ENCODE measurements at places on chromosomes 13 and 19.
A peak's percentile ranks its signal among the peaks of the same experiment; 100 is the strongest.

- no peak for DNase-seq
Observed at GRCh38 chr19:12137221-12137940, 2.8 kb downstream of the ZNF20 start.

DNA sequence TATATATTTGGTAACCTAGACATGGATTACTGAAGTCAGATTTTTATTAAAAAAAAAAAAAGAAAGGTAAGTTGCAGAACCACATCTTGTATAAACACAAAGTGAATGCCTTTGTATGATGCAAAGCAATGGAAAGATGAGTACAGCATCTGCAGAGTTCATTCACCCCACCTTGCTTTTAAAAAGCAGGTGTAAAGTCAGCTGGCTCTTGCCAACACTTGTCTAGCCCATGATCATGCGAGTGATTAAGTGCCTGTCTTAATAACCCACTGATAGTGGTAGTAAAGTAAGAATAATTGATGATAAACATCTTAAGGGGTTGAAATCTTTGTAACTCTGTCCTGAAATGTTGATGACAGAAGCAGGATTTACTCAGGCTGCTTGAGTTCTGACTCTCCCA, 710.4 kb downstream of the EFNB2 start:
- DNase-seq, result no peak

DNA sequence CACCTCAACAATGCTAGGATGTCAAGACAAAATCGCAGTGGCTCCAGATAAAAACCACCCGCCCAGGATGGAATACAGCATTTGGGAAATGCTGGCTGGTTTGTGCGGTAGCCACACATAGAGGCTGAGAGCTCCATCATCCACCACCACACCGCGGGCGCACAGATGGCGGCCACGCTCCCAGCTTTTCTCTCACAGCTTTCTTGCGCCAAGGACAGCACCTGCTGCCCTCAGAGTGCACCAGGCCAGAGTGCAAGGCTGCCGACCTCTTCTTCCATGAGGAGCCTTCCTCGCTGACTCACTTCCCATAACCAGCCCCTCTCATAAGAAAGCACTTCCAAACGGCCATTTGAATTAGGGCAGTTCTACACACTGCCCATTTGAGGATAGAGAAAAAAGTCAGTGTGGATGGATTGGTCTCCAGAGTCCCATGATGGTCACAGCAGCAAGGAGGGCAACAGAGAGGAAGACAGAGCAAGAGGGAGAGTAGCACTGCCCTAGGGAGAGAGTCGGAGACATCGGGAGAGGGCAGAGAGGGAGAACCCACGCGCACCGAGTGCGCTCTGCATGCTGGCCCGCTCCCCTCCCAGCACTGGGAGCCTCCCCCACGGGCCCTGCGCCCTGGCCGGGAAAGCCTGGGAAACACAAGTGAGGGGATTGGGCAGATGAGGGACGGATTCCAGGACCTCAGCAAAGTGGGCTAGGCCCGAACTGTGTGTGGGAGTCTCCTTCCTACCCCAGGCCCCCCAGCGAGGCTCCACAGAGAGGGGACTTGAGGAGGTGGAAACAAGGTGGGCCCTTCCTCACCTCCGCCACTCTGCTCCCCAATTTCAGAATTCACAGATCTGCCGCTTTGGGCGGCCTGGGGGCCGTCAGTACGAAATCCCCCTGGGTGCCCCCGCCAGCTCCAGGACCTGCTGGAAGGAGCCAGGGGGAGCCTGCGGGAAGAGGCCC, 156.9 kb downstream of the USP12 start:
- DNase-seq, result no peak

- DNase-seq, result peak; percentile 84
Observed at GRCh38 chr19:46604781-46605355, 3.7 kb downstream of the CALM3 start.

DNA sequence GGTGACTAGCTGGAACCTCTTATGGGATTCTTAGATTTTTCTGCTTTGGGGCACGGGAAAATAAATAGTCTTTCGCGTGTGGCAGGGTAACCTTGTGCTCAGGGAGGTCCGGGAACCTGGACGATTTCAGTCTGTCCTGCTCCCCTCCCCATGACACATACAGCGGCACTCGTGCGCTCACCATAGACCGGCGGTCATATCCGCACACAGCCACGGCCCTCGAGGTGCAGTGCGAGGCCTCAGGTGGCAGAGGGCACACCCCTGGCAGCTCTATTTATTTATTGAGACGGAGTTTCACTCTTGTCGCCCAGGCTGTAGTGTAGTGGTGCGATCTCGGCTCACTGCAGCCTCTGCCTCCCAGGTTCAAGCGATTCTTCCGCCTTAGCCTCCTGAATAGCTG, 3.0 kb downstream of the ONECUT3 start:
- no peak for DNase-seq

DNA sequence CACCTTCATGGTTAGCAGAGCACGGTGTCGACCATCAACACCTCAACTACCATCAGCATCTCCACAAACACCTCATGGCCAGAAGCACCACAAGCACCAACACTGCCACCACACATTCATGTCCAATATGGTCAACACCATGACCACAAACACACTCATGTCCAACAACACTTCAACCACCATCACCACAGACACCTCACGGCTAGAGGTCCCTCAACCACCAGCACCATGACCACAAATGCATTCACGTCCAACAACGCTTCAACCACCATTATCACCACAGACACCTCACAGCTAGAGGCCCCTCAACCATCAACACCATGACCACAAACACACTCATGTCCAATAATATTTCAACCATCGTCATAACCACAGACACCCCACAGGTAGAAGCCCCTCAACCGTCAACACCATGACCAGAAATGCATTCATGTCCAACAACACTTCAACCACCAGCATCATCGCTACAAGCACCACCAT, 10.2 kb downstream of the TRAPPC5 start:
- DNase-seq, result peak; percentile 44

- peak; percentile 99 for DNase-seq
Observed at GRCh38 chr19:3359015-3359918, 7.1 kb upstream of the NFIC start.

DNA sequence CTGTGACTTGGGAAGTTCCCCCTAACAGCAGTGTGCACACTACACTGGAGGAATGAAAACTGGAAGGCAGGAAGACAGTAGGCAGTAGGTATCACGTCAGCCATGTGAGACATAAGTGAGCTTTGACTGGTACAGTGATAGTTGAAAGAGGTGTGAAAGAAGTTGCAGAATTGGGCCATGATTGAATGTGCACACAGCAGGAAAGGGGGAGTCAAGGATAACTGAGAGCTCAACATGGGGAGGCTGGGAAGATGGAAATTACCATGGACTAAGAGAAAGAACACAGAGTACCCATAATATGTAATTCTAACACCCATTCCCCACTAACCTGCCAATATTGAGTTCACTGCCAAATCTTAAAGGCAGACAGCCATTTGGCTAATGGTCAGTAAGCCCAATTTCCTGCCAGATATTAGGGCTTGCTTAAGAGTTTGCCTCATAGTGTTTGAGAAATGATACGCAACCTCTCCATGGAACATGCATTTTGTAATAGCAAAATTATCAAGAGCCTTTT, 321.7 kb downstream of the DCT start:
- DNase-seq, result no peak

DNA sequence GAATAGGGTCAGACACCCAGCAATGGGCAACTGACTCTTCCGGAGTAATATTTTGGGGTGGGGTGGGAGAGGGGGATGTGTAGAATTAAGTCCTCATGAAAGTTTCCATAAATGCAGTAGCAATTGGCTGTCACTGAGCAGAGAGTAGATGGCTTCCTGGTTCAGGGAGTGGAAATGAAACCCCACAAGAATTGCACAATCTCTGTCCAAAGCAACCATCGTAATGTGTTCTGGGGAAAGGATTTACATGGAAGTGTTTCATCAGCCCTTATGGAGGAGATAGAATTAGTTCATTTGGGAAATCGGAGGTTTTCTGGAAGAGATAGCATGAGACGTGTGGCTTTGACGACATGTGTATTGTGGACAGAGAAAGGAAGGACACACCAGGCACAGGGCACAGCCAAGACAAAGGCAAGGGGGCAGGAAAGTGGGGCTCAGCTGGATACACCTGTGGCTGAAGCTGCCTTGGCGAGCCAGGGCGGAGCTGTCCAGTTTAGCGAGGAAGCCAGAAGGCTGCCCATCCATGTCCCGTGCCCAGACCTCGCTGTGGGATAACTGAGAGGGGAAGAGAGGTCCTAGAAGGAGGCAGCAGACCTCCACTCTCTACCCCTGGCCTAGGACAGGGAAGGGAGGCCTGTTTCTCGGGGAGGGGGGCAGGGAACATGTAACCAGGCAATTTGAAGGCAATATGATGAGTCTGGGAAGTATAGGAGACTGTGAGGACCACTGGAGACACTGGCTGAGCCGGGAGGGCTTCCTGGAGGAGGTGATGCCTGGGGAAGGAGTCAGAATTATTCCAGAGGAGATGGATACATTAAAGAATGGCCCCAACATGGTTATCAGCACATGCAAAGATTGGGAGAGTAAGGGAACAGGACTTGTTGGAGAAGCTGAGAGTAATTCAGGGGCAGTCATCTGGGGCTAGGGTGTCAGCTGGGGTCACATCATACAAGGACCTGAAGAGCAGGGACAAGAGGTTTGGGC, 2.6 kb upstream of the CLEC4G start:
- DNase-seq, result no peak

DNA sequence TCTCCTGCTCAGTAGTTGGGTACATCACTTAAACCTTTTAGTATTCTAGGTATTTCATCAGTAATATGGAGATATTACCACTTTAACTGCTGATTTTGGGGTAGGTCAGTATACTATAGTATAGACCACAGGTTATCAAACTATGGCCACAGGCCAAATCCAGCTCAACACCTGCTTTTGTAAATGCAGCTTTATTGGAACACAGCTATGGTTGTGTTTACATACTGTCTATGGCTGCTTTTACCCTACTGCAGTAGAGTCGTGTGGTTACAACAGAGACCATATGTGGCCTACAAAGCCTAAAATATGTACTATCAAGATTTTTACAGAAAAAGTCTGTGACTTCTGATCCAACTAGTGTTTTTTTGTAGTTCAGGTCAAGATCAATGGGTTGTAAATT, 10.3 kb downstream of the COG6 start:
- DNase-seq, result no peak

DNA sequence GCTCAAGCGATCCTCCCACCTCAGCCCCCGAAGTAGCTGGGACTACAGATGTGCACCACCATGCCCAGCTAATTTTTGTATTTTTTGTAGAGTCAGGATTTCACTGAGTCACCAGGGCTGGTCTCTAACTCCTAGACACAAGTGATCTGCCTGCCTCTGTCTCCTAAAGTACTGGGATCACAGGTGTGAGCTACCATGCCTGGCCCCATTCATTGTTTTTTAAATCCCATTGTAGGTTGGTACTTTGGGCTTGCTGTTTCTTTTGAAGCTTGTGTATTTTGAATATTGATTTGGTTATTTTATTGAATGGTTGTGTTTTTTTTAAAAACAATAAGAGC, 26.7 kb downstream of the ZMYM2 start:
- no peak for DNase-seq

DNA sequence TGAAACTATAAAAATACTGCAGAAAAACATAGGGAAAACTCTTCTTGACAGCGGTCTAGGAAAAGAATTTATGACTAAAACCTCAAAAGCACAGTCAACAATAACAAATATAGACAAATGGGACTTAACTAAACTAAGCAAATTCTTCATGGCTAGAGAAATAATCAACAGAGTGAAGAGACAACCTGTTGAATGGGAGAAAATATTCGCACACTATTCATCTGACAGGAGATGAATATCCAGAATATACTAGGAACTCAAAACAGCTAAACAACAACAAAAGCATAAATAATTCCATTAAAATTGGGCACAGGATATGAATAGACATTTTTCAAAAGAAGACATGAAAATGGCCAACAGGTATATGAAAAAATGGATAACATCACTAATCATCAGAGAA, 303.6 kb upstream of the PRR20A start:
- DNase-seq, result no peak

DNA sequence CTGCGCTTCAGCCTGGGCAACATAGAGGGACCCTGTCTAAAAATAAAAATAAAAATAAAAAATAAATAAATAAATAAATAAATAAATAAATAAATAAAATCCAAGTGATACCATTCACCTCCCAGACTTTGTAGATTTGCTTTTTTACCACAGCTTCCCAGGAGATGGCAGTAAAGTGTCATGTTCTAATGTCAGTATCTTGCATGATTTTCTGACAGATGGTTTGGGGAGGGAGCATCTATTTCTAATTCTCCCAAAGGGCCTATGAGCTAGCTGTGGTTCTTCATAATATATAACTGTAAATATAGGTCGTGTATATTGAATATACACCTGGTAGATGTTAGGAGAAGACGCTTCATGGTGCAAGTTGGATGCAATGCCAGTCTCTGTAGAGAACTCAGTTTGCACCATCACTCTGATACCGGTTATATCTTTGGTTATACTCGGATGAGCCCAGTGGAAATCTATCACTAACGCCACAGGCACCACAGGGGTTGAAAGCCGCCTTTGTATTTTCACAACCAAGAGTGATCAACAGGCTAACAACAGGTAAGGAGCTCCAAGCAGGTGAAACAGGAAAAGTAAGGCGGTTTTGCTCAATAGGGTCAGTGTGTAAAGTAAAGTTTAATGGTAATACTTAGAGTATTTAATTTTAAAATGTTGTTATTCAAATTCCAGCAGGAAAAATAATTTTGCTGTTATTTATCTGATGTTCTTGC, 13.9 kb downstream of the APLP1 start:
- DNase-seq, result peak; percentile 94

DNA sequence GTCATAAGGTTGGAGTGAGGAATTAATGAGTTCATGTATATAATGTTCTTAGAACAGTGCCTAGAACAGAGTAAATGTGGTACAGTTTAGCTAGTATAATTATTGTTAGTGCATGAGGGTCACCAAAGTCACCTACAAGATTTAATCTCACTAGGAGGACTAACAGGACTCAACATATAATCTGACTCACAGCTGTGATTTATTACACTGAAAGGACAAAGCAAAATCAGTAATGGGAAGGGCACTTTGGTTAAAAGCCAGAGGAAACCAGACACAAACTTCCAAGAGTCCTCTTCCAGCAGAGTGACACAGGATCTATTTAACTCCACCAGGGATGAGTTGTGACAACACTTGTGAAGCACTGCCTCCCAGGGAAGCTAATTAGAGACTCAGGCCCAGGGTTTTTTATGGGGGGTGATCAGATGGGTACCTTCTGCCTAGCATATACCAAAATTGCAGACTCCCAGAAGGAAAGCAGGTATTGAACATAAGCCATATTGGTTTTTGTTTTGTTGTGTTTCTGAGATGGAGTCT, 341.2 kb upstream of the DACH1 start:
- no peak for DNase-seq
